Activated naive CD8-positive, alpha-beta T cell treated with anti-CD3 and anti-CD28 coated beads, Interleukin-2, amount 10 ng/mL, durations not matched to agents 7 days and 5 days (primary cell): ENCODE measurements at places on chromosomes 4 and X.

GRCh38 chr4:185672151-185672550 lies 136.8 kb upstream of the PDLIM3 start:
- H3K27ac ChIP-seq, result no peak overlapping the region
- H3K36me3 ChIP-seq, result no peaks in the 10 kb centered on the region
- no peaks in the 10 kb centered on the region for H3K4me1 ChIP-seq
- no peak overlapping the region for H3K4me3 ChIP-seq

- peaks cover 31% of the 10 kb centered on the region for H3K36me3 ChIP-seq
- peaks cover 12% of the 10 kb centered on the region for H3K4me1 ChIP-seq
- peak overlapping the region; percentile 8 for H3K27ac ChIP-seq
- H3K27me3 ChIP-seq, result no peaks in the 10 kb centered on the region
- DNase-seq, result no peak
These were observed 27.6 kb downstream of the ARFIP1 start for GRCh38 chr4:152807294-152807829.

DNA sequence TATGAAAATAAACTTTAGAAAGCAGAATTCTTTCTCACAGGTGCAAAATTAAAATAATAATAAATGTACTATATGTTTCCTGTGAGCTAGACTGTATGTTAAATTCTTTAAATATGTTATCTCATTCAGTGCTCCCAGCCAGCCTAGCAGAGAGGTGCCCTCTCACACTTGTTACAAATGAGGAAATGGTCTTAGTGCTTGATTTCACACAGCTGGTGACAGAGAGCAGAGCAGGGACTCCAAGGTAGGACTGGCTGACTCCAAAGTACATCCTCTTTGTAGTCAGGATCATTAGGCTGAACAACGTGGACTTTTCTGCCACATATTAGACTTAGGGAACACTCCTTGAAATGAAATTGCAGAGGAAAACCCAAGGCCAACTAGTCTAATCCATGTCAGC lies 72.0 kb upstream of the HHIP start:
- H3K27ac ChIP-seq, result no peak overlapping the region
- H3K4me1 ChIP-seq, result peaks cover 4% of the 10 kb centered on the region
- no peak overlapping the region for H3K4me3 ChIP-seq

DNA sequence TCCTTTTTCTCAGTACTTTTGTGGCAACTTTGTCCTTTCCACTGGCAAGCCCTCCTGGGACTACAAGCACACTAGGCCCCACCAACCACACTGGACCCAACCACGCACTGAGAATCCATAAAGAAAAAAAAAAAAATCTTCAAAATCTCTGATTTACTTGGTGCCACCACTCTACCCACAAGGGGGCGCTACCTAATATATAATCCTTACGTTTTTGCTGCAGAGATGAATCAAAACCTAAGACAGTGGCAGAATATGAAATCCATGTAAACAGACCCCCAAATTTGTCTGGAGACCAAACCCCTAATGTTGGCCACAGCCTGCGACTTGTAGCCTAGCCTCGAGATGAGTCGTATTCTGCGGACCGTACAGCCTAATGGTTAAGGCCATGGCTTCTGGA lies 63.5 kb upstream of the ARHGAP36 start:
- H3K27me3 ChIP-seq, result no peaks in the 10 kb centered on the region
- no peak for DNase-seq
- no peak overlapping the region for H3K4me3 ChIP-seq
- no peaks in the 10 kb centered on the region for H3K36me3 ChIP-seq
- no peaks in the 10 kb centered on the region for H3K4me1 ChIP-seq

GRCh38 chr4:71570492-71570891 lies 213.4 kb downstream of the GC start:
- H3K27me3 ChIP-seq, result no peaks in the 10 kb centered on the region
- H3K27ac ChIP-seq, result no peak overlapping the region
- H3K4me3 ChIP-seq, result no peak overlapping the region
- no peak for DNase-seq
- H3K36me3 ChIP-seq, result no peaks in the 10 kb centered on the region

- no peak overlapping the region for H3K27ac ChIP-seq
- no peak overlapping the region for H3K4me3 ChIP-seq
- no peak for DNase-seq
- no peaks in the 10 kb centered on the region for H3K36me3 ChIP-seq
- peaks cover 5% of the 10 kb centered on the region for H3K27me3 ChIP-seq
These were observed 37.1 kb upstream of the INPP4B start for GRCh38 chr4:142883040-142883832.

GRCh38 chr4:22884157-22884556 lies 191.4 kb downstream of the GBA3 start:
- no peaks in the 10 kb centered on the region for H3K27me3 ChIP-seq
- DNase-seq, result no peak
- no peaks in the 10 kb centered on the region for H3K36me3 ChIP-seq
- no peaks in the 10 kb centered on the region for H3K4me1 ChIP-seq
- H3K27ac ChIP-seq, result no peak overlapping the region

- no peak for DNase-seq
- no peak overlapping the region for H3K27ac ChIP-seq
- no peak overlapping the region for H3K4me3 ChIP-seq
- peaks cover 2% of the 10 kb centered on the region for H3K36me3 ChIP-seq
These were observed 22.8 kb downstream of the SMS start for GRCh38 chrX:21963269-21963668.

DNA sequence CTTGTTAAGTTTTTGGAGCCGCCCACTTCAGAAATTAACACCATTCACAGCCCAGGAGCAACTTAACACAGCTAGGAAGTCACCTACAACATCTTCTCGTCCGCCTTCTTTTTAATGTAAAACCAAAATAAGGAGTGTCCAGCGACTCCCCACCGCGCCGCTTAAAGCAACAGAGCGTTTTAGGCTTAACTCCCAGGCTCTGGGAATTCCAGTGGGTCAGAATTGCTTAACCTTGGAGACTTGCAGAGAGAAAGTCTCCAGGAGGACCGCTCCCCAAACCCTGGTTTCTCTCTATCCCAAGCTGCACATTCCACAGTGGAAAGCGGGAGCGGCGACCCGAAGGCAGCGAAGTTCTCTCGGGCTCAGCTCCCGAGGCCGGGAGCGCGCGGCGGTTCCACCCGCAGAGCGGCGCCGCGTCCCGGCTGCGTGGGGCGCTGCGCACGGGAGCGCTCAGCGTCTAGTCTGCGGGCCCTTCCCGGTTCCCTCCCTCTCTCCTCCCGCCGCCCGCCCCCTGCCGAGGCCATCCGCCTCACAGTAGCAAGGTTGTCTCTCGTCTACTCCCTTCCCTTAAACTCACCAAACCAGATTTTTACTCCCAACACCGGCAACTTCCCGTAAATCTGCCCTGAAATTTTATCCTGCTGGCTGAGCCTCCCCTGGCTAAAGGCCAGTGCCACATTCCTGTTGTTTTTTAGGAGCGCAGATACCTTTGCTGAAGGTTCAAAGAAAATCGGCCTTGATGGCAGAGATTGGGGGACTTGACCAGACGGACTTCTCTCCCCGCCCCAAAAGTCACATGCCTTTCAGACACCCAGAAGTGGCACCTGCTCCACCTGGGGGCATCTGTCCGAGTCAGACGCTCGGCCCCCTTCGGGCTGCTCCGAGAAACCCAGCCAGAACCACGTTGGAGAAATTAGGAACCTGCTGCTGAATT lies at the start of gene RBM47:
Gene RBM47, minus strand, starts transcription at position 464 of the 934 bp plus-strand sequence. CDS start 190,971 bp downstream, outside the sequence.
- H3K36me3 ChIP-seq, result no peaks in the 10 kb centered on the region
- peaks cover 20% of the 10 kb centered on the region for H3K4me1 ChIP-seq
- peak within 1 kb of the TSS; percentile 80 for H3K4me3 ChIP-seq

GRCh38 chr4:189660722-189661360 lies 279.8 kb upstream of the FRG1 start:
- H3K27ac ChIP-seq, result no peak overlapping the region
- no peaks in the 10 kb centered on the region for H3K27me3 ChIP-seq
- no peak for DNase-seq
- no peak overlapping the region for H3K4me3 ChIP-seq
- no peaks in the 10 kb centered on the region for H3K4me1 ChIP-seq

DNA sequence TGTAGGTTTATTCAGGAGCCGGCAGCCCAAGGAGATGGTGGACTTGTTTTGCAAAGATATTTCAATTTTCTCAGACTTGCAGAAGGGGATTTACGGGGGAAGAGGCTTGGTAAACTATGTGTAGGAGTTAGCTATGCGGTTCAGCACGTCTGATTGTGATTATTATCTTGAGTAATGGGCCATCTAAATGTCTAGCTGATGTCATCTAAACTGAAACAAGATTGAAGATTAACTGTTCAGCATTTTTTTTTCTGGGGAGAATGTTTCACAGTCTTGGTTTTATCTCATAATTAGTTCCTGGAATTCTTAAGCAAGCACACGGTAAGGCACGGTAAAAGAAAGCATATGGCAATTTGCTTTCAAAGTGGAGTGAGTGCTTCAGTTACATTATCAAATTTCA lies 207.3 kb upstream of the CXorf51B start:
- no peak overlapping the region for H3K4me3 ChIP-seq
- no peaks in the 10 kb centered on the region for H3K36me3 ChIP-seq
- no peak for DNase-seq
- no peaks in the 10 kb centered on the region for H3K4me1 ChIP-seq
- no peak overlapping the region for H3K27ac ChIP-seq
- H3K27me3 ChIP-seq, result no peaks in the 10 kb centered on the region

DNA sequence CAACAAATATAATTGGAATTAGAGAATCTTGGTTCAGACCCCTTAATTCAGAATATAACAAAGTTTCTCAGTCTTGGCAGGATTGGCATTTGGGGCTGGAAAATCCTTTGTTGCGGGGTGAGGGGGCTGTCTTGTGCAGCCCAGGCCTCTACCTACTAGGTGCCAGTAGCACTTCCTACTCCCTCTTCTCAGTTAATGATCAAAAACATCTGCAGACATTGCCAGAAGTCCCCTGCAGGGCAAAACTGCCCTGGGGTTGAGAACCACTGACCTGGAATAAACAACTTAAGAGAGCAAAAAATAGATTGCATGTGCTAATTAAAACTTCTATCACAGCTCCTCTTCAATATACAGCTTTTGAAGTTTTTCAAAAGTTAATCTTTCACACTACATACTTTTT lies 36.7 kb upstream of the CXorf38 start:
- H3K4me3 ChIP-seq, result no peak overlapping the region
- no peaks in the 10 kb centered on the region for H3K27me3 ChIP-seq
- no peak overlapping the region for H3K27ac ChIP-seq
- peaks cover 21% of the 10 kb centered on the region for H3K36me3 ChIP-seq

- H3K4me3 ChIP-seq, result no peak overlapping the region
- peaks cover 2% of the 10 kb centered on the region for H3K36me3 ChIP-seq
- peaks cover 3% of the 10 kb centered on the region for H3K4me1 ChIP-seq
- H3K27me3 ChIP-seq, result peaks cover 18% of the 10 kb centered on the region
- no peak overlapping the region for H3K27ac ChIP-seq
These were observed 6.0 kb upstream of the COPS4 start for GRCh38 chr4:83028976-83029375.

DNA sequence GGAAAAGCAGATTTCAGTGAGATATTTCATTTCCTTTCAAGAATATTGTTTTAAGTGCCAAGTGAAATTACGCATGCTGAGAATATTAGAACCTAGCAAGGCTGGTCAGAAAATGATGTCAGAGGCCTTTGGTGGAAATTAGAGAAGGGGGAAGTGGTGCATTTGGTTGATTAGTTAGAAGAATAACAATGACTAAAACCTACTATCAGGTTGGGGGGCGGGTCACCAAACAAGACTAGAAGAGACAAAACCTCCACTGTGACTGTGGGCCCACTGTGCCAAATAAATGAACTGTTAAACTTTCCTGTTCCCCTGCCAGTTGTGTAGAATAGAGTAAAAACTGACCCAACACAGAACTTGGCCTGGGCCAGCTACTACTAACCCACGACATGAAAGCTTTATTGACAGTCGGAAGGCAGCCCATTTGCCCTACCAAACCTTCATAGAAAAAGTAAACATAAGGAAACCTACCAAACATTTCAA lies 2.9 kb downstream of the RAPGEF2 start:
- peak overlapping the region; percentile 99 for H3K4me3 ChIP-seq
- H3K27ac ChIP-seq, result no peak overlapping the region
- no peaks in the 10 kb centered on the region for H3K36me3 ChIP-seq
- peaks cover 2% of the 10 kb centered on the region for H3K27me3 ChIP-seq

- no peaks in the 10 kb centered on the region for H3K4me1 ChIP-seq
- H3K4me3 ChIP-seq, result no peak overlapping the region
- H3K36me3 ChIP-seq, result no peaks in the 10 kb centered on the region
- H3K27ac ChIP-seq, result no peak overlapping the region
These were observed 12.3 kb upstream of the ZNF630 start for GRCh38 chrX:48083706-48084105.

DNA sequence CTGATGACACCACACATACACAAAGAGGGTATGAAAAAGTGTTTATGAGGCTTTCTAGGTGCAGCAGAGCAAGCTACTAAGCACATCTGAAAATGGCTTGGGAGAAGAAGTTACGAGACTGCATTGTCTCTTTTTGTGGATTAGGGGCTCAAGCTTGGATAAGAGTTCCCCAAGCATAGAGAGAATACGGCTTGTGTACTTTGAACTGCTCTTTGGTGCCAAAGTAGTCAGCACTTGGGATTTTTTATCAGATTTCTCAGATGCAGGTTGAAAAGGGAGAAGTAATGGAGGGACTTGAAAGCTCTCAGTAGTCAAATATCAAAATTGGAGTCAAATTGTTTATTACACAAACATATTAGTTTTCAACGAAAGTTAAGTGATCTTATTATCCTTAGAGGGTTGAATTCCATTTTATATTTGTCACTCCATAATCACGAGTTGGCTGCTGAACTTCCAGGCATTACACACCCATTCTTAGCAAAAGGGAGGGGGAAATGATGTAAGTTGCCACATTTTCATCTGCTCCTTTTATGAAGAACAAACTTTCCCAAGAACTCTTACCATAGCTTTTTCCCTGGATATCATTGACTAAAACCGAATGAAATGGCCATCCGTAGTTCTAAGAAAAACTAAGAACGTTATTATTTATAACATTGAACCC lies 1904.9 kb downstream of the PCDH7 start:
- no peaks in the 10 kb centered on the region for H3K36me3 ChIP-seq
- H3K27me3 ChIP-seq, result no peaks in the 10 kb centered on the region
- H3K27ac ChIP-seq, result no peak overlapping the region
- H3K4me1 ChIP-seq, result no peaks in the 10 kb centered on the region
- no peak for DNase-seq

DNA sequence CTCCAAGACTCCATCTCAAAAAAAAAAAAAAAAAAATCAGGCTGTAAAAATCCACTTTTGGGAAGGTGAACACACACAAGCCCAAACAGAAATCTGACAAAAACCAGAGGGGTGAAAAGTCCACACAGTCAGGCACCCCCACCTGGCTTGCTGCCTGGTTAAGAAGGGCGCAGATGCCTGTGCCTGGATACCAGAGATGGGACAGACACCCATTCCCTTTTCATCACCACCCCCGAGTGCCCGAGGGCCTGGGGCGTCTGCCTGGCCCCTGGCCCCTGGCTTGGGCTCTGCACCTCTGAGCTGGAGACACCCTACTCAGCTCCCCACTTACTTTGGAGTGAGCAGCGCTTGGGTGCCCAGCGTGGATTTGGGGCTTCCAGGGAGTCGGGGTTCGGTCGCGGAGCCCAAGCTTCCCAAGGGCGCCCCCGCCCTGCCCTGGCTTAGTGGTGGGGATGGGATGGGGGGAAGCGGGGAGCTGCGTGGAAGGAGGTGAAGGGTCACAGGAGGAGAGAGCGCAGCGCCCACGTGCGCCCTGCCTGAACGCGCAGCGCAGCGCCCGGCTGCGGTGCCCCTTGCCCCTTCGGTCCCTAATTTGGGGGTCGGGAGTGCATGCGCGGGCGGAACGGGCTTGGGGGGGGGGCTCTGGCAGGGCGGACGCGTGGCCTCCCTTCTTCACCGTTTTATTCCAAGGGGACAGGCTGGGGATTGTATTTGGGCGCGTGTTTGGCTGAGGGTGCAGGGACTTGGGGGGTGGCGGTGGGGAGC lies 11.3 kb downstream of the SHOX start:
- no peaks in the 10 kb centered on the region for H3K36me3 ChIP-seq
- H3K4me1 ChIP-seq, result peaks cover 1% of the 10 kb centered on the region
- H3K27ac ChIP-seq, result no peak overlapping the region
- H3K27me3 ChIP-seq, result peaks cover 56% of the 10 kb centered on the region
- no peak overlapping the region for H3K4me3 ChIP-seq
